NCI-H2107 (cell line): ENCODE measurements at places on chromosomes 6 and 20.

DNA sequence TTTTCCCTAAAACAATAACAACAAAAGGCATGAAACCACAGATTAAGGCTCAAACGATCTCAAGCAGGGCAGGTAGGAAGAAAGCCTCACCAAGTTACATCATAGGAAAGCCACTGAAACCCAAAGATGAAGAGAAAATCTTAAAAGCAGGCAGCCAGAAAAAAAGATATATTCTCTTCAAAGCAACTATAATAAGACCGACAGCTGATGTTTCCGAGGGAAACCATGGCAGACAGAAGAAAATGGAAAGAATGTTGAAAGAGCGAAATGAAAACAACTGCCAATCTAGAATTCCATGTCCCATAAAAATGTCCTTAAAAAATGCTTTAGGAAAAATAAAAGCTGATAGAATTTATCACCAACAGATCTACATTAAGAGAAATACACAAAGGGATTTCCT is 161.5 kb upstream of the THBS2 start:
- DNase-seq, result no peak

GRCh38 chr6:1584146-1584545 is 25.6 kb upstream of the FOXC1 start:
- no peak for DNase-seq

DNA sequence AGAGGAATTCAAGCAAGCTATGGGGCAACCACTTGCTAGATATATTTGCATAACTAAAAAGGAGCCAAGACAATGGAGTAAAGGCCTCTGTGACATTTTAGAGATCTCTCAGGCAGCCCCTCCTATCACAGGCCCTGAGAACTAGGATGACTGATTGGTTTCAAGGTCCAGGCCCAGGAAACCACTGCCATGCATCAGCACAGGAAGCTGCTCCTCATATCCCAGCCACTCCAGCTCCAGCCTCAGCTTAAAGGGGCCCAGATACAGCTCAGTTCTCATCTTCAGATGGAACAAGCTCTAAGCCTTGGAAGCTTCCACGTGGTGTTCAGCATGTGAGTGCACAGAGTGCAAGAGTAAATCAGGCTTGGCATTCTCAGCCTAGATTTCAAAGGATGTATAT is 21.1 kb upstream of the THBS2 start:
- no peak for DNase-seq

DNA sequence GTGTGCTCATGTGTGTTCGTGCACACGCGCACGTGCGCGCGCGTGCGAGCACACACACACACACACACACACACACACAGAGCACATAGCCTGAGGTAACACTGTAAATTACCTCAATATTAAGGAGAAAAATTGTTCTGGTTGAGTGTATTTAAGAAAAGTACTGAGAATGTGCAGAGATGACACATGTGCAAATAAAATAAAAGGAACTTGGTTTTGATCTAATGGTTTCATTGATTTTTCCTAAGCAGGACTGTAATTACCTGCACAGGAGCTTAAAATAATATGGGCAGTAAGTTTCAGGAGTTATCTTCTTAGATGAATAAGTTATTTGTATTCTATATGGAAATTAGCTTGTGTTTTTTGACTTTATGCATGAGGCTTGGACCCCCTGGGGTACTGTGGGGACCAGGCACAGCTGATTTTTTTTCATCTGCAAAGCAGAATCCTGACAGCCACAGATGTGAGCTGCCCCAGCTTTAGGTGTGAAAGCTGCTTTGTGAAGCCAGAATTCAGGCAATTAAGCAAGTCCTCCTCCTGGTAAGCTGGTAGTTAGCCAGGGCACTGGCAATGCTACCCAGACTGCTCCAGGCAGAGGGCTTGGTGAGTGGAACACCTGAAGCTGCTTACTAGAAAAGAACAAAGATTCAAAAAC is 1040.6 kb upstream of the CITED2 start:
- no peak for DNase-seq

DNA sequence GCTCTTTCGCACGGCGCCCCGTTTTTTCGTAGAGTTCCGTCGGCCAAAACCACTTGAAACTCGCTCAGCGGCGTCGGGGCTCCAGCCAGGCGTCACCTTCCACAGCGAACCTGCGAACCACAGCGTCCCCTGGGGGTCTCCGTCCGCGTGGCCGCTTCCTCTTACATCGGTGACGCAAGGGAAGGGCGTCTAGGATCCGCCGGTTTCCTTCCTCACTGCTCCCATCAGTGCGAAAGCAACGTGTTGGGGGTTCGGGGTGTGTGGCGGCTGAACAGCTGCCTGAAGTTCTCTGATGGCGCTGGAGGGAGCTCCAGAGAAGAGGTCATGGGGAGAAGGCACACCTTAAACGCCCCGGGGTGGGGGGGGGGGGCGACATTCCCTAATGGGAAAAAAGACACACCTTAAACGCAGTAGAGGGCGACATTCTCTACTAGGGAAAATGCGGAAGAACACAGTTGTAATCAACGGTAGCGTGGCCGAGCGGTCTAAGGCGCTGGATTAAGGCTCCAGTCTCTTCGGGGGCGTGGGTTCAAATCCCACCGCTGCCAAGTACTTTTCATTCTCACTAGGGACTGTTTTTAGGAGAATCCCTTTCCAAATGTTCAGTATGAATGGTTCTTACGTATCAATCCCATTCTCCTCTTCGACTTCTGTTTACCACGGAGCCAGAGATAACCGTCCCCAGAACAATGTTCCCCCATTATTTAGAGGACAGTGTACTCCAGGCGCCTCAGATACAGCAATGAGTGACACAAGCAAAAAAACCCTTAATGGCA is 16.4 kb downstream of the ZNF311 start:
- no peak for DNase-seq

DNA sequence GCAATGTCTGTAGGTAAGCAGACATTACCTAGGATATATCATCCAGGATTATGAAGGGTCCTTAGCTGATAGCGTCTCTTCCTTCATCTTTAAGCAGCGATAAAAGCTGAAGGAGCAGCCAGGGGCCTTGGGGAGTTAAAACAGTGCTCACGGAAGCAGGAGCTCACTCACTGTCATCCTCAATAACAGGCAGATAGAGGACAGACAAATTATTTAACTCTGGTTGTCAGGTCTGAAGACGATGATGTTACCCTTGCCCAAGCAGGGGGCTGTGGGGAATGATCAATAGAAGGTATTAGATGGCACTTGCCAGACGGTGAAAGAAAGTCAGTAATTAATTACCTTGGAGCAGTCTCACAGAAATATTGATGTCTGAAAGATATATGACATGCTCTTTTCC is 12.6 kb upstream of the SPATS1 start:
- DNase-seq, result no peak

DNA sequence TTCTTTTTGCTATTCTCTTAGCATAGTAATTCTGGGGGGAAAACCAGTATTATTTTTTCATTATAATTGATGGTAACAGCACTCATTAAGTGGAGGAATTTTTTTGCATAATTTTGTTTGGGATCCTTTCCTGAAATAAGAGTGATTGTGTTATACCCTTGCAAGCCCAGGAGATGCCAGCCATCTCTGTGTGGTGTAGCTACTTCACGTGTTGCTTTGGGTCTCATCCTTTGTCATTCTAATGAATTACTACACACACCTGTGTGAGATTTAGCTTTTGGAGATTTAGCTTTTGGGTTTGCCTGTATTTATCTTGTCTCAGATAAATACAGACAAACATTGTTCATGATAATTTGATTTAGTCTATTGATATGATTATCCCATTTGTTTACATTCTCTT is 76.5 kb downstream of the SH3BGRL2 start:
- DNase-seq, result no peak
